ENCODE measurements at places on chromosomes 1 and 21. TPM values are rescaled to one million over a fixed set of nuclear protein-coding genes. Genes with fewer than 3 reads are reported as not detected.

The KIF2C gene
- total RNA-seq: 1.0 TPM

The TSPEAR gene
- 0.13 TPM for total RNA-seq

DNA sequence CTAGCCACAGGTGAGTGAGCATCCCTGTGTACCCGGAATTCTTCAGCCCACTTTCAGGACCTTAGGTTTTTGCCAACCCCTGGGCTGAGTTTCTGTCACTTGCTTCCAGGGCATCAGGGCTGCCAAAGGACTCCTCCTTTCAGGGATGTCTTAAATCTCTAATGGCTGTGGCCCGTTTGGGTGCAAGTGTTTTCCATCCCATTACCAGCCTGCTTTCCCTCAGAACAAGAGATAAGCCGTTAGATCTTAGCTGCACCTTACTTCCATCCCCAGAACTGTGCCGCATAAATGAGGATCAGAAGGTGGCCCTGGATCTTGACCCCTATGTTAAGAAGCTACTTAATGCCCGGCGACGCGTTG is 652 bp downstream of the SNAPIN start:
- peaks cover 18% of the 10 kb centered on the region for H3K36me3 ChIP-seq
- H3K4me1 ChIP-seq: no peaks in the 10 kb centered on the region
- H3K27me3 ChIP-seq: no peaks in the 10 kb centered on the region

GRCh38 chr1:221753828-221754188 is 11.9 kb upstream of the DUSP10 start:
- no peak for DNase-seq
- no peak overlapping the region for H3K27ac ChIP-seq
- H3K4me1 ChIP-seq: peaks cover 6% of the 10 kb centered on the region
- no peak overlapping the region for H3K4me3 ChIP-seq

GRCh38 chr1:6547301-6547700 is 7.0 kb downstream of the NOL9 start:
- H3K27me3 ChIP-seq: no peaks in the 10 kb centered on the region
- H3K36me3 ChIP-seq: peaks cover 3% of the 10 kb centered on the region
- no peak overlapping the region for H3K4me3 ChIP-seq
- no peak for DNase-seq
- H3K27ac ChIP-seq: no peak overlapping the region

GRCh38 chr1:70150444-70150843 is 54.9 kb downstream of the LRRC40 start:
- no peak overlapping the region for H3K4me3 ChIP-seq
- H3K36me3 ChIP-seq: no peaks in the 10 kb centered on the region
- H3K27me3 ChIP-seq: no peaks in the 10 kb centered on the region
- H3K27ac ChIP-seq: no peak overlapping the region
- no peak for DNase-seq
- no peaks in the 10 kb centered on the region for H3K4me1 ChIP-seq

Measured in pancreas (tissue), 10 donors.